ENCODE measurements at places on chromosomes 5 and 9.

- DNase-seq, result no peak
Observed at GRCh38 chr5:9482381-9482780, 63.5 kb downstream of the SEMA5A start.

DNA sequence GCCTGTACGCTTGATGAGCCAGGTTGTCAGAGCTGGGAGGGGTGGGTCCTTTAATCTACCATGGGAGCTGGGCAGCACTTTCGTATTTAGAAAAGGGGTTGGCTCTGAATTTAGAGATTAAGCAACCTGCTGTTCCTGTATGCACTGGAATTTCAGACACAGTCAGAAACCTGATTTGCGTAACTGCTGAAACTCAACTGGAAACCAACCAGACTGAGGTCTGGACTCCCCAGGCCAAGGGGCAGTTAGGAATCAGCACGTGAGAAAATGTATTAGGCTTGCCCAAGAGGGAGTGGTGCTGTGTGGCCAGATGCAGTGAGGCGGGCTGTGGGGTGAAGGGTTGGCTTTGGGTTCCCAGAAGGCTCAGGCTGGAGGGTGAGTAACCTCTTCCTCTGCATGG is 235.0 kb downstream of the GOLPH3 start:
- DNase-seq, result no peak

GRCh38 chr9:114413861-114414301 is 26.1 kb upstream of the AKNA start:
- DNase-seq, result no peak

- DNase-seq, result no peak
Observed at GRCh38 chr9:89010526-89011111, 19.4 kb downstream of the S1PR3 start.

GRCh38 chr5:140182803-140183367 is 7.9 kb downstream of the CYSTM1 start:
- peak; percentile 10 for DNase-seq

DNA sequence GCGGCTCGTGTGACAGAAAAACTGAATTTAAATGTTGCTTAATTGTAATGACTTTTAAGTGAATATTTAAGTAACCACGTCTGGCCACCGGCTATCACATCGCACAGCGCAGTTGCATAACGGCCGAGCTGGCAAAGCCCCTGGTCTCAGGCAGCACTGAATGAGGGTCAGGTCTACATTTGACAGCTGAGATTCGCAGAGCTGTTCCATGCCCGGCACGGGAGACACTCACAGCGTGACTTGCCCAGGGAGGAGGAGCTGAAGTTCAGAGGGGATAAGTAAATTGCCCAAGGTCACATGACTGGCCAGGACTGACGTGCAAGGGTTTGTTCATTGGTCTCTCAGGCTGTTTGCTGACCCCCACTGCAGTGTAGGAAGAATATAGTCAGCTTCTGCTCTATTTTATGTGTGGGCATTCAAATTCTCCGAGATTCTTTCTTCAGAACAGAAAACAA is 17.4 kb upstream of the COL5A1 start:
- no peak for DNase-seq

DNA sequence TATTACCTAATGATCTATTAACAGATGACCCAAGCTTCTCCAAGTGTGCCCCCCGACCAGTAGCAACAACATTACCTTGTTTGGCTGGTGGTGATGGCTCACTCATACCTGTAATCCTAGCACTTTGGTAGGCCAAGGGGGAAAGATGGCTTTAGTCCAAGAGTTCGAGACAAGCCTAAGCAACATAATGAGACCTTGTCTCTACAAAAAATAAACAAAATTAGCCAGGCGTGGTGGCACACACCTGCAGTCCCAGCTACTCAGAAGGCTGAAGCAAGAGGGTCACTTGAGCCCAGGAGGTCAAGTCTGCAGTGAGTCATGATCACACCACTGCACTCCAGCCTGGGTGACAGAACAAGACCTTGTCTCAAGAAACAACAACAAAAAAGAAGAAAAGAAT is 62.9 kb downstream of the GCNT1 start:
- DNase-seq, result peak; percentile 46

DNA sequence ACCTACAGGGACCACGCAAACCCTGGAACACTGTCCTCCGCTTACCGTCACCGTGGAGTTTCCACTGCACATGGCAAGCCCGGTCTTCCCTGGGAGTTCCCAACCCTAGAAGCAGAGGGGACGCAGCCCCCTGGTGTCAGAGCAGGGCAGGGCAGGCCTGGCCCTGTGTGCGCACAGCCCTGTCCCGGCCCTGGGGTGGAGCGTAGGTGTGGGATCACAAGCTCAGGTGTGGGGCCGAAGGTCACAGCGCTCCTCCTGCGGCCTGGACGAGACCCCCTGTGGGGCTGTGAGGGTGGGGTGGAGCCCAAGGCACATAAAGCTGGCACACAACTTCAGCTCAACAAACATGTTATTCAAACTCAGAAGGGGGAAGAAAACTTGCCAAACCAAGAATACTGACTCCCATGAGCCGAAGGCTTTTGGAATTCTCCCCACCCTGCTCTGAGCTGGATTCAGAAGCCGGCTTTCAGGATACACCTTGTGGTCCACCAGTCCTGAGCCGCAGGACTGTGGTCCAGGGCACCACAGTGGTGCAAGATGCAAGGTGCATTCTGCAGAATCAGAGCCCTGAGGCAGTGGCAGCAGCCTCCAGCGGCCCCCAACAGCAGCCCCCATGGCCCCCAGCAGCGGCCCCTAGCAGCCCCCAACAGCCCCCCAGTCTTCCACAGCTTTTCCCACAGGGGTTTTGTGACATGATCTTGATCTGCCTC is 11.8 kb upstream of the EXOC3 start:
- DNase-seq, result no peak

DNA sequence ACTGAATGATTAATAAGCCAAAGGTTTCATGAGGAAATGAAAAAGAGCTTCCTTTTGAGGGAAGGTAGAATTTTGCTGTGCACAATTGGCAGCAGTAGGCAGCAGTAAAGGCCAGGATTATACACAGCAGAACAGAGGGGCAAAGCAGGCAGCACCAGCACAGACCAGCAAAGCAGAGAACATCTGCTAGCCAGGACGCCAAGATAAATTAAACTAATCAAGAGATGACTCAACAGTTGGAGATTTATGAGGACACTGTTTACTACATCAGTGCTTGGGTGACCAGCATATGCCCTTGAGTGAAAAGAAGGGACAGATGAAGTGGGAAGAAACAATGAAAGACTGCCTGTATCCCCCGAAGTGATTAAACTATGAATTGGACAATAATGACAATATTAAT is 871.4 kb upstream of the CDH10 start:
- DNase-seq, result no peak

DNA sequence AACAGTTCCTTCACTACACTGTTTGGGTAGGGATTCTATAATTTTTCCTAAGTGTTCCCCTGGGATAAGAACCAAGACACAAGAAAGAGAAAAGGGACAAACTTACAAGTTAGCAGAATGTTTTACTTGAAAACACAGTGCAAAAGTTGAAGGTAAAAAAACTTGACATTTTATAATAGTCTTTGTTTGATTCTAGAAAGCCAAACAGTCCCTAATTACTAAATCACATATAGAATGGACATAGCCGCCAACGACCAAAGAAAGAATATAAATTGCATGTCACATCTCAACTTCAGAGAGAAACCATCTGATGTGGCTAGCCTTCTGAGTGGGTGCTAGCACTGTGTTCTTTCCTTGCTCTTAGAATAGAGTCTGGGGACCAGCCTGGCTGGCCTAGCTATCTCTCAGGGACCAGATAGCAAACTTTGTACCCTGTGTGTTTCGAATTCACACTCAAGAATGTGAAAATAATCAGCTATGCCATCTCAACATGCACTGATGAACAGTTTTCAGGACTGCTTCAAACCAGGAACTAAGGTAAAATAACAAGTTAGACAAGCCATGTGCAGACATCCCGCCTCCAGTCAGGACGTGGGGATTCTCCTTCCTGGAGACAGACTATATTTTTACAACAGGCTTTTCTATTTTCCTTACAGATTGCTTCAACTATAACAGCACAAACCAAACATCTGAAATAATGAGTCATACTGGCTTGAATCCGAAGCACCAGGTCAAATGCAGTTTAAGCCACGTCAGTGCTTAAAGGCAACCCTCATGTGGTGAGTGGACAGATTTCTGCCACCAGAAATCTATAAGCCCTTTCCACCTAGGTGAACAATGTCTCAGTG is 53.7 kb downstream of the LHFPL2 start:
- no peak for DNase-seq

DNA sequence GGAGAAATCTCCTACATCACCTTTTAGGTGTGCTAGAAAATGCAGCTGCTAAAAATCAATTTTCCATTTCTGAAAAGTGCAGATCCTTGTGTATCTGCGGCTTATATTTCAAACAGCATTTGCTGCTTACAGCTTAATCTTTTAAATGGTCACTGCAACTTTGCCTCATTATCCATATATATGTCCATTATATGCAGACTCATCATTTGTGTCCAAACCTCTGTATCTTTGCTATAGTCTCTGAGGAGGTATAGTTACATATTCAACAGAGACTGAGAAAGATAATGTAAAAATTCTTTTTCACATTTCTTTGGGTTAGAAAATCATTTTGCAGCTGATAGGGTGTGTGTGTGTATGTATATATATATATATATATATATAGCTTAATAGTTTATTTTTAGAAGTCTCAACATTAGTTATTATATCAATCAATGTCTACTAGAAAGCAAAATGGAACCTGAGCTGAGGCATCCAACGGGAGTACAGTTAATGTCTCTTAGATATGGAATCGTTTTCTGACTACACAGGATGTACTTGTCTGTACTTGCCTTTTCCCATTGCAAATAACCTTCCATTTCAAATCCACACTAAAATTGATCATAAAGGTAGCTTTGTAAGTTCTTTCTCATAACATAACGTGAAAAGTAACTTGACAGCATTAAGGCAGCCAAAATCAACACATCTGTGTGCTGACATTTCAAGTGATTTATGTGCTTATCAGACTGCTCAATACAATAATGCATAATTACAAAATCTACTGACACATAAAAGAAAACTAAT is 267.0 kb upstream of the HAPLN1 start:
- no peak for DNase-seq

GRCh38 chr9:79687131-79687447 is 115.3 kb downstream of the TLE4 start:
- DNase-seq, result no peak

- DNase-seq, result no peak
Observed at GRCh38 chr5:75536147-75536546, 24.5 kb downstream of the POLK start.

DNA sequence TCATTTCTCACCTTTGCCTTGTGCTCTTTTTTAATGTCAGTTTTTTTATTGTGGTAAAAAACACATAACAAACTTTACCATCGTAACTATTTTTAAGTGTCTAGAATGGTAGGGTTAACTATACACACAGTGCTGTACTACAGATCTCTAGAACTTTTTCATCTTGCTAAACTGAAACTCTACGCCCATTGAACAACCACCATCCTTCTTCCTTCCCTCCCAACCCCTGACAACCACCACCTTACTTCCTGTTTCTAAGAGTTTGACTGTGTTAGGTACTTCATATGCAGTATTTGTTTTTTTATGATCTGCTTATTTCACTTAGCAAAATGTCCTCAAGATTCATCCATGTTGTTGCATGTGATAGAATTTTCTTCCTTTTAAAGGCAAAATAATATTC is 54.9 kb downstream of the PSAT1 start:
- no peak for DNase-seq

GRCh38 chr9:90568667-90569066 is 74.0 kb downstream of the DIRAS2 start:
- peak; percentile 92 for DNase-seq

GRCh38 chr5:158812408-158812807 is 287.3 kb downstream of the EBF1 start:
- no peak for DNase-seq

GRCh38 chr9:92171281-92171680 is 56.1 kb upstream of the SPTLC1 start:
- DNase-seq, result no peak

- peak; percentile 74 for DNase-seq
Observed at GRCh38 chr9:20624201-20625002, 2.1 kb upstream of the MLLT3 start.

DNA sequence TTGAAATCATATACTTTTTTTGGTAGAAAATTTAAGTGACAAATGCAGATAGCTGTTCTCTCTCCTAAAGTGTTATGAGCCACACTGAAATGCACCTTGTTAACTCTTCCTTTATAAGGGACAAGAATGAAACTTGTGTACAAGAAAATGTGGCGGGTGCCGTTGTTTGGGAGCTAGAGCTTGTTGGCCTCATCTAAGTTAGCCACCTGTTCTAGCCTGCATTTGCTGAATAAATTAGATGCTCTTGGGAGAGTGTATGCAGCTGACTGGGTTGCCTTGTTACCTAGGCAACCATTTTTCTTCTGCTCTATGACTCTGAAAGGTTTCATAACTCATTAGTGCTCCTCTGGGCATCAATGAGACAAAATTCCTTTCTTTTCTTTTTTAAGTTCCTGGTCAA is 174.3 kb downstream of the TAF11L14 start:
- DNase-seq, result peak; percentile 48

GRCh38 chr9:101323129-101323528 is 61.7 kb downstream of the BAAT start:
- no peak for DNase-seq

GRCh38 chr5:34550964-34551363 is 105.2 kb upstream of the RAI14 start:
- DNase-seq, result no peak

GRCh38 chr9:128910906-128911305 is 9.9 kb upstream of the PHYHD1 start:
- DNase-seq, result no peak
